ENCODE measurements at places on chromosomes 7 and 10.

DNA sequence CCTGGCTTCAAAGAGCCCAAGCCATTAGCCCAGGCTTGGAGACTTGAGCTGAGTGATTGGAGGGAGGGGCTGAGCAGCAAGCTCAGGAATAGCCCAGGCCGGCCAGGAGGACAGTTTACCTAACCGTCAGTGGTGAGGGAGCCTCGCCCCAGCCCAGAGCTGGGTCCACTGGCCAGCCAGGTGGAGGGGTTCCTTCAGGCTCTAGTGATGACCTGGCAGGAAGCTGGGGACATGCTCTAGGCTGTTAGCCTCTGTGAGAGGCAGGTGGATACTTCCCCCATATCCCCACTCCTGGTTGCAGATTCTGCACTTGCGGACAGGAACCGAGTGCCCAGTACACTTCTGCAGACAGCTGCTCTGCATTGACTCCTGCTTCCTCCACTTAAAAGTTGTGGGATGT lies 61.2 kb upstream of the ANTXRL start:
- DNase-seq, result no peak

GRCh38 chr10:31209478-31209877 lies 109.5 kb upstream of the ZEB1 start:
- no peak for DNase-seq

GRCh38 chr10:11329062-11329673 lies 282.3 kb downstream of the USP6NL start:
- DNase-seq, result no peak

DNA sequence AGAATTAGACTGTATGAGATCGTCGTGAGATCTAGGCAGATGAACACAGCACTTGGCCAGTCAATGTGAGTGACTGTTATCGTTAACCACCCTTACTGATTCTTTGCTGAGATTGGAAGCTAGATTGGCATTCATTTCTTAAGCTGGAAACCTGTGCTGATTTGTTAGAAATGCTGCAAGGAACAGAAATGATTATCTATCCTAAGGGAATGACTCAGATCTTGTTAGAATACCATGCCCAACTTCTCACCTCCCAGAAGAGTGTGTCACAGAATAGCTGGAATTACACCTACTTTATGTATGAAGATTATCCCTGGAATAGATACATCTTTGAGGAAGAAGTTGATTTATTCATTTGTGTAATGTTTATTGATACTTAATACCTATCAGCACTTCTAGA lies 275.2 kb downstream of the AUTS2 start:
- DNase-seq, result no peak

DNA sequence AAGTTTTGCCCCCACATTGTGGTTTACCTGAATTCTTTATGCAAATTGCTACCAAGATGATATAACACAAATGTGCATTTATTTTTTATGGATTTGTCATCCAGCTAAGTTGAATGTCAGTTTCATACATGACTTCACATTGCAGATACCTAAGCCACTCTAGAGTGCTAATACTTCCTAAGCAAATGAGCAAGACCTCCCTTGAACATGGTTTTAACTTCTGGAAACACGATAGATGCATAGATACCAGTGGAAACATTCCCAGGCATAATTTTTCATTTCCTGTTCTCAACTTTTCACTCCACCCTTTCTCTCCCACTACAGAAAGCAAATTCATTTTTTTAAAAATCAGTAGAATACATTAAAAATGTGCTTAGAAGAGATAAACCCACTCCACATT lies 20.3 kb downstream of the GOT1 start:
- DNase-seq, result no peak

- DNase-seq, result no peak
These were observed 6.9 kb upstream of the H2AZ2 start for GRCh38 chr7:44854644-44855364.

GRCh38 chr10:83961620-83962019 lies 177.7 kb upstream of the GHITM start:
- no peak for DNase-seq

- no peak for DNase-seq
These were observed 5.8 kb upstream of the IFRD1 start for GRCh38 chr7:112444505-112444904.

DNA sequence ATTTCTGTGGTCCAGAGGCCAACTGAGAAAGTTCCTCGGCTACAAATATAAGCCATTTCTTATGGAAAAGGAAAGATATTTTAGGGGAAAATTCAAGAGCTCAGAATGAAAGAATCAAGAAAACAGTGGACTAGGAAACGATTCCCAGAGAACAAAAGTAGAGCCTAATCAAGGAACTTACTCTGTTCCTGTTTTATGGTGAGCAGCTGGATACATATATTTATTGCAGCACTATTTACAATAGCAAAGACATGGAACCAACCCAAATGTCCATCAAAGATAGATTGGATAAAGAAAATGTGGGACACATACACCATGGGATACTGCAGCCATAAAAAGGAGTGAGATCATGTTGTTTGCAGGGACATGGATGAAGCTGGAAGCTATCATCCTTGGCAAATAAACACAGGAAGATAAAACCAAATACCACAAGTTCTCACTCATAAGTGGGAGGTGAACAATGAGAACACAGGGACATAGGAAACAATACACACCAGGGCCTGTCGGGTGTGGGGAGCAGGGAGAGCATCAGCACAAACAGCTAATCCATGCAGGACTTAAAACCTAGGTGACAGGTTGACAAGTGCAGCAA lies 298.7 kb downstream of the THSD7A start:
- DNase-seq, result no peak

- no peak for DNase-seq
These were observed 50.3 kb upstream of the CFAP46 start for GRCh38 chr10:132992433-132993215.

DNA sequence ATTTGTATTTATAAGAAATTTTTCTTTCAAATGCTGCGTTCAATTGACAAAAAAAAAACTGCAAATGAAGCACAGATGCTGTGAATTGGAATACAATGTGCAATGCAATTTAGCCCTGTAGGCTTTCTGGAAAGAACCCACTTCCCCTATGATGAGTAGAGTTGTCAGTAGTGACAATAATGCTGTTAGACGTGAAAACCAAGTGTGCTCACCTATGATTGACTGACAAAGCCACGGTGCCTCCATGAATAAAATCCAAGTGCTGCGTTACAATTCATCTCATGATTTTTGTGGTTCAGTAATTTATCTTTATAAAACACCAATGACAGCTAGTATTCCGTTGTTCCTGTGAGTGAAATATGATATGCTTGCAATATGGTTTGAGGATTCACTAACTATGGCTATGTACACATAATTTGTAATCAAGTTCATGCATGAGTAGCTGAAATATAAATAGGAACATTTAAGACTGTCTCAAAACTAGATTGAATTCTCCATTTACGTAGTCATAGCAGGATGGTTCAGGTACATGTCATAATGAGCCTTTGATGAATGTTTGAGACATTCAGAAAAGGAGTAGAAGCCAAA lies 1160.3 kb downstream of the CNTNAP2 start:
- no peak for DNase-seq

- DNase-seq, result no peak
These were observed 89.9 kb downstream of the WDFY4 start for GRCh38 chr10:48774416-48775205.

GRCh38 chr10:86958116-86958900 lies at the start of gene SNCG:
Gene SNCG (plus strand): TSS chr10:86958599. CDS start chr10:86958698, 99 bp downstream.
- no peak for DNase-seq

DNA sequence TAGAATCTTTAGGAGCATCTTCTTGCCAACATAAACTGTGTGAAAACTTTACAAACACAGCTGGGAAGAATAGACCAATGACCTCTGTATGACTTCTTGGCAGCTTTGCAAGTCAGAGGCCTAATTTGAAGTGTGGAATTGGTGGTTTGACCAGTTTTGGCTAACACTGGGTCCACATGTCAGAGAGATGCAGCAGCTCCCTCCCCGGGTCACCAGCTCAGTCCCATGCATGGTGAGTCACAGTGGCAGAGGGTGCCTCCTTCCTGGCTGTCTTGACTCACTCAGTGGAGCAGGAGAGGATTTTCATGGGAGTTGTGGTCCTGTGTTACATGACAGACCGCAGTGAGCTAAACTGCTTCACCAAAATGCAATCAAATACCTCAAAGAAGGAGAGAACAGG lies 8.2 kb upstream of the STARD3NL start:
- peak; percentile 83 for DNase-seq

- peak; percentile 35 for DNase-seq
These were observed 612 bp downstream of the SNX8 start for GRCh38 chr7:2313450-2314208.

DNA sequence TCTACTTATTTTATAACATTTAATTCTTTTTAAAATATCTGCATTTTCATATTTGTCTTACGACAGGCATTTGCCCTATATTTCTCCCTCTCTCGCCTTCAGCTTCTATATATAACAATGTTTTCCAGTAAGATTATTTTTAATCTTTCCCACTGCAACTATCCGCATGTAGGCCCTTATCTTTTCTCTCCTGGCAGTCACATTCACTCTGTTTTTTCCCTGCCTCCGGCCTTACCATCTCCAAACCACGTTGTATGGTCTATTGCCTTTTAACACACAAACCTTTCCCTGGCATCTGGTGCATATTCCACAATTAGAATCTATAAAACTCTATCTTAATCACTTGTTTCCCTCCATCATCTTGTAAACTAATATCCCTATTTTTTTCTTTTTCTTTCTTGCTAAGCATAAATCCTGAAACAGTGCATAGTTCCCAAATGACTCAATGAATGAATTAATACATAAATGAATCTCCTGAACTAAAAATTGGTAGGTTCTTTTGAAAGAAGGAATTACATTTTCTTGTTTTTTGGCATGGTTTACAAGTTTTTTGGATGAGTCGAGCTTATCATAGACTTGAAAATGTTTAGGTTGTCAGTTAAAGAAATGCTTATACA lies 173.2 kb downstream of the SEMA3A start:
- DNase-seq, result no peak

GRCh38 chr7:87627634-87627994 lies 584 bp upstream of the RUNDC3B start:
- peak; percentile 14 for DNase-seq

- no peak for DNase-seq
These were observed 18.7 kb upstream of the FOXK1 start for GRCh38 chr7:4663239-4664018.

- no peak for DNase-seq
These were observed 241.7 kb upstream of the GLI3 start for GRCh38 chr7:42478717-42479116.

- DNase-seq, result no peak
These were observed 209.6 kb downstream of the EBF3 start for GRCh38 chr10:129754211-129755050.

GRCh38 chr7:34497153-34497777 lies 160.8 kb upstream of the NPSR1 start:
- DNase-seq, result peak; percentile 32

GRCh38 chr7:142554560-142555532 lies 194.4 kb upstream of the PRSS1 start:
- peak; percentile 8 for DNase-seq

DNA sequence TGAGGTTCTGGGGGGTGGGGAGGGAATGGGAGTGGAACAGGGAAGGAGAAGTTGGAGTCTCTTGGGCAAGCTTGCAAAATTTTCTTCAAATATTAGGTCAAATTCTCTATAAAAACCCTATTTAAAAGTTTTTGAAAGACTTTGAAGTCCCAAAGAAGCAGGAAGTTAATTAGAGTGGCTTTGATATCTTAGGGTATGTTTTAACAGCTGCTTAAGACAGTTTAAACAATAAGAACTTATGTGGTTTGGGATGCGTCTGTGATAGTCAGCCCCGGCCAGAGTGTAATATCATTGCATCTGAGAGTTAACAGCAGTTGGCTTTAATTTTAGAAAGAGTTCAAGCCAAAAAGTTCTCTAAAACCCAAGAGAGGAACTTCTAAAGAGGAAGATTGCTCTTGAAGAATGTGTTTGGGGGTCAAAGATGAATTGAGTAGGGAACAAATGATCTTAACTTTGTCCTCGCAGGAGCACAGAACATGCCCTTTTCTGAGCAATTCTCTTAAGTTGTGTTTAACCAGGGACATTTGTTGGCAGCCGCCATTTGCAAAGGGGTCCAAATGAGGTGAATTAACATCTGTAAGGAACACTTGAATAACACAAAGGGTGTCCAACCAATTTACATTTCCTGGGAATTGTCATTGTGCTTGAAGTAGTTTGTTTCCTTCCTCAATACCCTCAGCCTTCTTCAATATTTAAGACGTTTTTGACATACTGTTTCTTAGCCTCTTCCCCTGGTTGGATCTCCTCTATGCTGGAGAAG lies 182.4 kb downstream of the PTEN start:
- DNase-seq, result no peak

DNA sequence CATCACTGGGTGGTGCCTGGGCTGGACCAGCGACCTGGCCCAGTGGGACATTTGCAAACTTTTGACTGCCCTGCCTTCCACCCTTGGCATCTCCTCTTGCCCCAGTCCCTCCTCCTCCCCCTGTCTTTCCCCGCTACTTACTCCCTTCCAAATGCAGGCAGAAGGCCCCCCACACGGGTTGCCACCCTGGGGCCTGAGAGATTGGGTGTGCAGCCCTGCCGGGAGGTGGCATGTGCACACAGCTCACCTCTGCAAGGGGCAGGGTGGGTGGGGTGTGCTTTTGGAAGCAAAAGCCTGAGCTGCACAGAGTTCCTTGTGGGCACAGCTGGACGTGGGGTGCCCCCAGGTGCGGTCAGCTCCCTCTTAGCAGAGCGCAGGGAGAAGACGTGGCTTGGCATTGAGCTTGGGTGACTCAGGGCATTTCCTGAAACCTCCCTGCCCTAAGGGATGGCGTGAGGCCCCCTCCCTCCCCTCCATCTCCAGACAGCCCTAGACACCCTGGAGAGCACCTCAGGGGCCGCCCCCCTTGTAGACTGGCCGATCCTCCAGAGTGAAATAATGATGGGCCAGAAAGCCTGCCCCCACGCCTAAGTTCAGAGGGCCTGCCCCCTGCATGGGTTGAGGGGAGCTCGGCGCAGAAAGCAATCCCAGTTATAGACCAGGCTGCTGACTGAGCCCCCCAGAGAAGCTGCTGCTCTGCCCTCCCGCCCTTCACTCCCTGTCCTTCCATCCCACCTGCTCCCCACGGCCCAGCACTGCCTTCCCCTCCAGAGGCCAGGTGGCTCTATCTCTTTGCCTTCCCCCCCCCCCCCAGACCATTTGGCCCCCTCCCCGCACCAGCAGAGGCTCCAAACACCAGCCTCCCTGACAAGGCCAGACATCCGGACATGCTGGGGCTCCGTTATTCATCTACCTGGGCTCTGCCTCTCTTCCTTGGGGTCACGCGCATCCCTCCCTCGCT lies 2.3 kb upstream of the SHH start:
- no peak for DNase-seq

Measured in Calu3 (cell line).